ENCODE measurements at places on chromosomes 6 and 20. TPM values are rescaled to one million over a fixed set of nuclear protein-coding genes. Genes with fewer than 3 reads are reported as not detected.
A peak's percentile ranks its signal among the peaks of the same experiment; 100 is the strongest.

DNA sequence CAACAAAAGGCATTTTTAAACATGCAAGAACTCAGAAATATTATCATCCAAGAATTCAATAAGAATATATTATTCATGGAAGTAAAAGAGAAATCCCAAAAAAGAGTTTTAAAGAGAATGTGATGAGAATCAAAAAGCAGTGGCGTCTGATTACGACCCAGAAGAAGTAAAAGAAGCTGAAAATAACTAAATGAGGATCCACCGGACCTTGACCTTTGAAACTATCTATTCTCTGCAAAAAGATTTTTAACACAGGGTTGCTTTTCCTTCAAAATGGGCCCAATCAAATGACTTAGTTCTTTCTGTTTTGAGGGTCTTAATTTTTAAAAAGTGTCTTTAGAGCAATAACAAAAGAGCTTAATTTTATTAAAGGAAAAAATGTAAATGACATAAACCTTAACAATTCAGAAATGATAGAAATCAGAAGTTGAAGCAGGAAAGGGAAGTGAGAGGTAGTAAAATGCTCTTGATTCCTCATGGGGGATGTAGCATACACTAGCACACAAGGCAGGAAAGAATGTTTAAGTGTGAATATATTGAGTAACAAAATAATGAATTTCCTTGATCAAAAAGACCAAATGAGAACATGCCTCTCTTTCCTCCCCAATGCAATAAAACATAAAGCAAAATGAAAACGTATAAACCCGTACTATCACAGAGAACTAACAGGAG, 223.1 kb upstream of the PRDM1 start:
- no peak for DNase-seq

- DNase-seq, result no peak
Observed at GRCh38 chr20:33784225-33784624, 26.9 kb upstream of the CHMP4B start.

DNA sequence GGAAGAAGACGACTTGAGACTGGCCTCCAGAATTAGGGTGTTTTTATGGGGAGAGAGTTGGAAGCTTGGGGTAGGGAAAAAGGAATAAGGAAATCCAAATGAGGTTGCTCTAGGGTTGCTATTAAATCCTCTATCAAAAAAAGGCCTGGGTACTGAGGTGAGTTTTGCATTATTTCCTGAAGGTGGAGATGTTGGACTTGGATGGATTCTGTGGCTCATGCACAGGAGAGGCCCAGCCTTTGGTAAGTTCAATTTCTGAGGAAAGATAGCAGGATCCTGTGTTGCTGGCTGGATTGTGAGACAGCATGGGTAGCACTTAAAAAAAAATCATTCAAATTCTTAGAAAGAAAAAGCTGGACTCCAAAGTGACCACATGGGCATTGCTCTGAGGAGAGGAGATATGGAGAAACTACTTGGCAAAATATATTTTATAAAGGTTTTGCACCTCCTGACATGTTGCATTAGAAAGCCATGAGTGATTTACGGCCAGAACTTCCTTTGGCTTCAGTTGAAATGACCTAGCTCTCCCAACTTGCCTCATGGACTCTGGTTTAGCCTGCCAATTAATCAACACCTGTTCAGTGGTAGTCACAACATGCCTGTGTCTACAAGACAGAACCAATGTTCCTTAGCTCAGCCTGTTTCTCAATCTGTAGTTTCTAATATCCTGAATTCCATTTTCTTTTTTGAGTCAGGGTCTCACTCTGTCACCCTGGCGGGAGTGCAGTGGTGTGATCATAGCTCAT, 152.1 kb upstream of the RALGAPA2 start:
- no peak for DNase-seq

DNA sequence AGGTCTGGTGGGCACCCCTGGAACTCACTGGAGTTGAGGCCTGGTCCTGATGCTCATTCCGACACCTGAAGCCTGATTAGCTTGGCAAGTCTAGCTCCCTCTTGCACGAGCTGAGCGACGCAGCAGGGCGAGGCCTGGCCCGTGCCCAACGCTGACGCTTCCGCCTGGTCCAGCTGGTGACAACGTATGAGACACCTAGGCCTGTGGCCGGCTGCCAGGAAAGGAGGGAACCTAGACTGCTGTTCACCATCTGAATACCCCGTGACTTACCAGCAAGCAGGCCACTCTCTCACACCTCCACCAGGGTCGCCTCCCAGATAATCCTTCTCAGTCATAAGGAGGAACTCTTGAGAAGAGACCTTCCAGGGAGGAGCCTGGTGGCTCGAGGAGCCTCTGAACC, 24.5 kb downstream of the YTHDF1 start:
- DNase-seq, result no peak

The HSPA1L gene
- total RNA-seq, result 0.87 TPM

- no peak for DNase-seq
Observed at GRCh38 chr6:51459958-51460357, 627.5 kb downstream of the PKHD1 start.

- peak; percentile 50 for DNase-seq
Observed at GRCh38 chr20:11496380-11496779, 421.3 kb upstream of the BTBD3 start.

DNA sequence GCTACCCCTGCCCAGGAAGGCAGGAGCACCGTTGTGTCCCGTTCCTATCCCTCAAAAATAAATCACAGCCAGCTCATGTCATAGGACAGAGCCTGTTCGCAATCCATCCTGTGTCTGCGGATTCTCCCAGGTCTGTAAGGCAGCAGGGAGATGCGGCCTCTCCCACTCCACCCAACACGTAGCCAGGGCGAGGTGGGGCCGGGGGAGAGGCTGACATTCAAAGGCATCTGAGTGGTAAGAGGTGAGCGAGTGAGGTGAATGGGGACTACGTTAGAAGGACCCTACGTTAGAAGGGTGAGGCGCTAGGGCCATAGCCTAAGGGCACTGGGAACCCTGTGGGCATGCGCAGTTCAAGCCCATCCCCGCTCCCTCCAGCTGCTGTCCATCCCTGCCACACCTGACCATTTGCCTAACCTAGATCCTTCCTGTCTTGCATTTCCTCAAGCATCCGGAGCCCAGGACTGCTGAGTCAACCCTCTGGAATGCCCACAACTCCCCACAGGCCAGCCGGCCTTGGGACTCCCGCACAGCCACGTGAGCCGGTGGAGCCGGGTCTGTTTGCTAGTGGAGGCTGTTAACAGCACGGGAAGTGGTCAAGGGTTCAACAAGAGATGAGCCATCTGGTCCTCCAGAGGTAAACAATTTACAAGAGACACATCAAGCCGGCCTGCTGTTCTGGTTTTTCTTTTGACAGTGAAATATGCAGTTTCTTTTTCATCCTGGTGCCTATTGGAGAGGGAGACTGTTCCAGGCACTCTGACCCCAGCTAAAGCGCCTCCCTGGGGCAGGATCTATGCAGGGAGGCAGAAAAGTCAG, 45.9 kb downstream of the RIPOR3 start:
- peak; percentile 96 for DNase-seq

DNA sequence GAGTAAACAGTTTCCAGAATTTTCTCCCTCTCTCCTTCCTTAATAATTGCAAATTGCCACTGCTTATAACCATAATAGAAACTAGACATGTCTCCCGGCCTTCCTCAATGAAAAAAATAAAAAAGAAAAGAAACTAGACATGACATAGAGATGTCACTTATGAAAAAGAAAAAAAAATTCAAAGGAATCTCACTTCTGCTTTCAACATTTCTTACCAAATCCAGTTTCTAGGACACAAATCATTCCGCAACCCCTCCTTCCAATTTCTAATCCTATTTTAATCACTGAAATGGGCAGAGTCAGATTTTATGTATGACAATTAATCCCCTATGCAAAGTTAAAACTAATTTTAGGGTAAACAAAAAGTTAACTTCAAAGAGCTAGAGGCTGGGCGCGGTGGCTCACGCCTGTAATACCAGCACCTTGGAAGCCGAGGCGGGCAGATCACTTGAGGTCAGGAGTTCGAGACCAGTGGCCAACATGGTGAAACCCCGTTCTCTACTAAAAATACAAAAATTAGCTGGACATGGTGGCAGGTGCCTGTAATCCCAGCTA, 40.1 kb upstream of the EEF1A1 start:
- DNase-seq, result no peak

DNA sequence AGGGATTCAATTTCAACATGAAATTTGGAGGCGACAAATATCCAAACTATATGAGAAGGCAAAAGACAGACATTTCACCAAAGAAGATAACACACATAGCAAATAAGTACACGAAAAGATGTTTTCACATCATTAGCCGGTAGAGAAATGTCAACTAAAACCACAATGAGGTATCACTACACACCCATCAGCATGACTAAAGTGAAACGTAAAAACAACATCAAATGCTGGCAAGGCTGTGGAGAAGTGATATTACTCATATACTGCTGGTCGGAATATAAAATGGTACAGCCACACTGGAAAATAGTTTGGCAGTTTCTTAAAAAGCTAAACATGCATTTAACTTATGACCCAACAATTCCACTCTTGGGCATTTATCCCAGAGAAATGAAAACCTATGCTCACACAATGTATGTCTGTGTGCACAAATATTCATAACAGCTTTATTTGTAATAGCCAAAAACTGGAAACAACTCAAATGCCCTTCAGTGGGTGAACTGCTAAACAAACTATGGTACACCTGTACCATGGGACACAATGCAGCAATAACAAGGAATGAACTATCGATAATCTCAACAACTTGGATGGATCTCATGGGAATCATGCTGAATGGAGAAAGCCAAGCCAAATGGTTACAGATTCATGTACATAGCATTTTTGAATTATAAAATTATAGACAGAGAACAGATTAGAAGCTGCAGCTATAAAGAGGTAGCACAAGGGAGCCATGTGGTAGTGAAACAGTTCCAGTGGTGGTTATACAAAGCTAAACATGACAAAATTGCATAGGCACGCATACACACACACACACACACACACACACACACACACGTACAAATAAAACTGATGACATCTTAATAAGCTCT, 8.6 kb downstream of the ADAT2 start:
- DNase-seq, result no peak

The ACTR5 gene
- total RNA-seq, result 6.7 TPM

DNA sequence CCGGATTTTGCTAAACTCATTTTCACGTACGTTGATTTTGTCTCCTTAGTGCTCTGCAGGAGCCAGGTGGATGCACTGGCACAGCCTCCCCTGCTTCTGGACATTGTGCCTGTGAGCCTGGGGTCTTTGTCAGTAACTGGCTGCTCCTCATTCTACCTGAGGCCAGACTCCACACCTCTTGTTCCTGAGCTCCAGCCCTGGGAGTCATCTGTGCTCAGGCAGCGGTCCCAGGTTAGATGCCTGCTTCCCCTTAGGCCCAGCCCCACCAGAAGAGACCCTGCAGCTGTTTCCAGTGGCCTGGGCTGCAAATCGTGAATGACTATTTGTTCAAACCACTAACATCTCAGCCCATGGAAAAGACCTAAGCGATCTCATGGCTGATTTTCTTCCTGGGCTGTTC, 129.1 kb downstream of the ERMARD start:
- DNase-seq, result no peak

DNA sequence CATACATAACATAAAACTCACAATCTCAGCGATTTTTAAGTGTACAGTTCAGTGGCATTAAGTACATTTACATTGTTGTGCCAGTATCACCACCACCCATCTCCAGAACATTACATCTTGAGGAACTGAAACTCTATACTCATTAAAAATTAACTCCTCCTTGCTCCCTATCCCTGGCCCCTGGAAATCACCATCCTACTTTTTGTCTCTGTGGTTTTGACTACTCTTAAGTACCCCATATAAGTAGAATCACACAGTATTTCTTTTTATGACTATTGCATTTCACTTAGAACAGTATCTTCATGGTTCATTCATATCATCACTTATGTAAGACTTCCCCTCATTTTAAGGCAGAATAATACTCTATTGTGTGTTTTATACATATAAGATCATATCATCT, 1108.1 kb downstream of the GRIK2 start:
- no peak for DNase-seq

GRCh38 chr6:55713436-55713835, 134.4 kb upstream of the HMGCLL1 start:
- no peak for DNase-seq

The C6orf15 gene
- not detected for total RNA-seq

- DNase-seq, result no peak
Observed at GRCh38 chr20:60570481-60571277, 612.5 kb downstream of the CDH26 start.

DNA sequence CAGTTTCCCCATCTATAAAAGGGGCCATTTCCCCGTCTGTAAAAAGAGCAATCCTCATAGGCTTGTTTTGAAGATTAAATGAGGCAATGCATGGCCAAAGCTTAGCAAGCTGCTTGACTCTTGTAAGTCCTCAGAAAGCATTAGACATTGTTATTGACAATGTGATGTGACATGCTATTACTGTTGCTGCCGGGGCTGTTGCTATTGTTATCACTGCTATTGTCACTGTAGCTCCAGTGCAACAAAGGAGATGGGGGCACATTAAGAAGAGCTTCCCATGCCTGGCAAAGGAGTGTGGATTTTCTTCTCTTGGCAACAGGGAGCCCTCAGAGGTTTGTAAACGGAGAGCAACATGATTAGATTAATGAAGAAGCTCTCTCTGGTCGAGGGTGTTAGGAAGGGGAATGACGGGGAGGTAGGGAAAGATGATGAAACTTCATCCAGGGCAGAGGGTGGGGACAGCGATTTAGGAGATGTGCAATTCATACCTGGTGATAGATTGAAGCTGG, 33.1 kb upstream of the FAM83D start:
- DNase-seq, result no peak

DNA sequence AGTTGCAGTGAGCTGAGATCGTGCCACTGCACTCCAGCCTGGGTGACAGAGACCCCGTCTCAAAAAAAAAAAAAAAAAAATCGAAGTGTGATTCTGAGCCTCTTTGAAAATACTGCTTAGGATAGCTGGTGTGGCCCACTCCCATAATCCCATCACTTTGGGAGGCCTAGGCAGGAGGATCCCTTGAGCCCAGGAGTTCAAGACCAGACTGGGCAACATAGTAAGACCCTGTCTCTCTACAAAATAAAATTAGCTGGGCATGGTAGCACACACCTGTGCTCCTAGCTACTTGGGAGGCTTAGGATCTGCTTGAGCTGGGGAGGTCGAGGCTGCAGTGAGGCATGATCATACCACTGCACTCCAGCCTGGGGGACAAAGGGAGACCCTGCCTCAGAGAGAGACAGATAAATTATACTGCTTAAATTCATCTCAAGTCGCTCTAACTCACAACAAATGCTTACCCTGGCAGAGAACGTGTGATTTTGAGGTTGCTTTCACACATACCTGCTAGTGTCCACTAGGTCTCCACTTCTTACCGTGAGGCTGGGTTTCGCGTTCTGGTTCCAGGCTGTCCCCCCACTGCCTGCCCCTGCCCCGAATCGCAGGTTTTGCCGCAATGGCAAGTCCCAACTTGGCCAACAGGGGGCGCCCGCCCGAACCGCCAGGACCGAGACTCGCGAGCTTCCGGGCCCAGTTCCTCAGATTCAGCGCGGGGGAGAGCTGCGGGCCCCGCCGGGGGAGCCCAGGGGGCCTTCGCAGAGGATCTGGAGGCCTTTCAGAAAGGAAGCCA, 12.3 kb upstream of the TMC2 start:
- peak; percentile 97 for DNase-seq

The MAN1A1 gene
- total RNA-seq, result 41.6 TPM

The PDYN gene
- 0.56 TPM for total RNA-seq

- DNase-seq, result peak; percentile 89
Observed at GRCh38 chr6:157669747-157670216, 153.3 kb upstream of the SNX9 start.

The SIRPB2 gene
- not detected for total RNA-seq

The CRYBG1 gene
- total RNA-seq, result 2.7 TPM

The GJA1 gene
- total RNA-seq, result 1,121 TPM

All from endodermal cell (in vitro differentiated cells).